Lung microvascular endothelial cell (primary cell): ENCODE measurements at places on chromosomes 2 and 18. TPM values are rescaled to one million over a fixed set of nuclear protein-coding genes. Genes with fewer than 3 reads are reported as not detected.

IL36B gene
- not detected in 2 replicates for total RNA-seq

TMEM247 gene
- not detected in 2 replicates for total RNA-seq

POTEJ gene
- 0.22 and 0.60 TPM in 2 replicates for total RNA-seq

SKOR2 gene
- not detected in 2 replicates for total RNA-seq

UBE2F gene
- 27.7 and 31.2 TPM in 2 replicates for total RNA-seq

GDF7 gene
- total RNA-seq, result 2.8 and 19.6 TPM in 2 replicates

ALPP gene
- not detected in 2 replicates for total RNA-seq

AGXT gene
- total RNA-seq, result not detected in 2 replicates

SLC9A2 gene
- total RNA-seq, result under 0.01 TPM in 1 of 2 replicates, not detected in the other

STARD6 gene
- 0.20 TPM in 1 of 2 replicates, not detected in the other for total RNA-seq

PROKR1 gene
- total RNA-seq, result not detected in 2 replicates

OSR1 gene
- total RNA-seq, result 0.65 and 1.6 TPM in 2 replicates

GRCh38 chr2:143988082-143988481 is 531.8 kb downstream of the ZEB2 start:
- no peak for DNase-seq

GRCh38 chr2:10344105-10345066 is 41.7 kb downstream of the HPCAL1 start:
- DNase-seq, result no peak

GRCh38 chr2:228728961-228729360 is 542.1 kb downstream of the PID1 start:
- DNase-seq, result no peak

DNA sequence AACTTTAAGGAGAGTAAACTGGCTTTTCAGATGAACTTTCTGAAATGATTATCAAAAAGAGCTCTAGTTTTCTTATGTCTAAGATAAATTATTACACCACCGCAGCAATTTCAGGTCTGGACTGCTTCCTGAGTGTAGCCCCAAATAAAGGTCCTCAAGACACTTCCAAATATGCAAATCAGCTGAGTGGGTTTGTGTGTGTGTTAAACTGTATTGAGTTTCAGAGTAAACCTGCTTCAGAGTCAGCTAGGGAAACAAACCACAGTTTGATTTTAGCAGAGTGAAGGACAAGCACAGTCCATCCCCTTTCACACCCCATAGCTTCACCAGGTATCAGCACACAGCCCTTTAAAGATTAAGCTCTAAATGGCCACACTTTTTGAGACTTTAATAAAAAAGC is 168.7 kb downstream of the NRXN1 start:
- no peak for DNase-seq

DNA sequence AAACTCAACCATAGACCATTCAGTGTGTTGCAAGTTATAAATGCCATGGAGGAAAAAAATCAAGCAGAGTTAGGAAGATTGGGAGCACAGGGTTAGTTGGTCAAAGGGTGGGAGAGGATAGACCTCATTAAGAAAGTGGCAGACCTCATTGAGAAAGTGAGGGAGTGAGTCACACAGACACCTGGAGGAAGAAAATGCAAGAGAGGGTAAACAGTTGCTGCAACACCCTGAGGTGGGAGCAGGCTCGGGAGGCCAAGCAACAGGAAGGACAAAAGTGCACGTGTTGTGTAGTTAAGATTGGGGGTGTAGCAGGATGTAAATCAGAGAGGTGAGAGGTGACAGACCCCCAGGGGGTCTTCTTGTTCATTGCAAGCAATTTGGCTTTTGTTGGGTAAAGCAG is 6.4 kb downstream of the IL1RL1 start:
- no peak for DNase-seq

GRCh38 chr18:48940854-48941611 is 9.7 kb downstream of the SMAD7 start:
- DNase-seq, result no peak

- DNase-seq, result peak; percentile 81
Measured at GRCh38 chr2:188369365-188369764, 77.7 kb downstream of the GULP1 start.

GRCh38 chr2:119700866-119701265 is 21.9 kb downstream of the TMEM177 start:
- no peak for DNase-seq

DNA sequence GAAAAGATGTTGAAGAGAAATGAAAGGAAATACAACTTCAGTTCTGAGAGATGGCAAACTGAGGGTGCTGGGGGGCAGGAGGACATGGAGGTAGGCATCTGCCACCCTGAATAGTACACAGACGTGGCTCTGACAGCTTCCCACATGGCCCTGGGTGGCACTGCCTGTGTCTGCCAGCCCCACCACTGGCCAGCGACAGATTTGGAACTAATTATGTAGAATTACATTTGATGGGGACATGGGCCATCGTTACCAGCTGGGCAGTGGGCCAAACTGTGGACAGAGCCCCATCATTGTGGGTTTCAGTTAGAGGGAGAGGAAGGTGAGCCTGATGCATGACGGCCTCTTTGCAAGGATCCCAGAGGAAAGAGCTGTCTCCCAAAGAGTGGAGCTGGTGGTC is 216.0 kb upstream of the HAAO start:
- no peak for DNase-seq

- no peak for DNase-seq
Measured at GRCh38 chr2:2823061-2823753, 492.1 kb upstream of the MYT1L start.

DNA sequence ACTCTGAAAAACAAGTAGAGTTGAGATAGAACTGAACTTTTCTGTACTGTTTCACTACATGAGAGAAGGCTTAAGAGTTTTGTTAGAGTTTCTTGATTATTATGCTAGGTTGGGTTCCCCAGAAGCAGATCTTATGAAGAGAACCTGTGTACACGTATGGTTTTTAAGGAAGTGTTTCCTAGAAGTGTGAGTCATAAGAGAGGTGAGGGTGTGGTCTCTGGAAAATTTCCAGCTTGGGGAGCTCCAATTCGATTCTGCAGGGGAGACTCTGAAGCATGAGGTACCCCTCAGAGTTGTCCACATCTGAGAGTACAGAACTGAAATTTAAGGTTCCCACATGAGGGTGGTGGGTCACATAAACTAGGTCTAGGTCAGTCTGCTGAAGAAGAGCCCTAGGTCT is 83.3 kb upstream of the MAP2 start:
- no peak for DNase-seq

DNA sequence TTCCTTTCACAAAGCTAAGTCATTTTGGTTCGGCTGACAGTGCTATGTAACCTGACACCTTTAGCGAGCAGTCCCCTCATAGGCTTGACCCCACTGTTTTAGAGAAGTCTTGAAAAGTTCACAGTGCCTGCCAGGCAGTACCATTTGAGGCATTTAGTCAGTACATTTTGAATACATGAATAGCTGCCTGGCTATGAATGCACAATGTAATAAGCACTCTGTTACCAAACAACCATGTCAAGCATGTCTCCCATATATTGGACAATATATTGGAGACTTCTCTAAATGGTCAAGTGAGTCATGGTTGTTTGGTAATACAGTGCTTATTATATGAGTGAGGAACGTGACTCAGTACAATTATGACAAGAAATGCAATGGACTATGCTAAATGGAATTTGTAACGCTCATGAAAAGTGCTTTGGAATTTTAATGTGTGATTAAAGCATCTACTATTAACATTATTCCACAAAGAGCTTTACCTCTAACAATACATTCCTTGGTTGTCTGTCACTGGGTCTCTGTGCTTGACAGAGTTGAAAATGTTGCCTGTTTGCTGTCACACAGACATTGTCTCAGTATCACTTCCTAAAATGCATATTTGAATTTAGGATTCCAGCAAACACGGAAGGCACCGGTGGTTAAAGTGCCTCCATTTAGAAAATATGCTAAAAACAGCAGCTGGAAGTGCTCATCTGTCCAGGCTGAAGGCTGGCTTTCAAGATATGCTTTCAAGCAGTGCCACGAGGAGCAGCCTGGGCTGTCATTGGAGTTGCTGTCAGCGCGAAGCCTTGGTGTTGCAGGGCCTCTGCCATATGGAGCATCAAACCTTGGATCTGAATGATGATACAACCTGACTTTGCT is 458.6 kb downstream of the FBXO15 start:
- DNase-seq, result peak; percentile 69

DNA sequence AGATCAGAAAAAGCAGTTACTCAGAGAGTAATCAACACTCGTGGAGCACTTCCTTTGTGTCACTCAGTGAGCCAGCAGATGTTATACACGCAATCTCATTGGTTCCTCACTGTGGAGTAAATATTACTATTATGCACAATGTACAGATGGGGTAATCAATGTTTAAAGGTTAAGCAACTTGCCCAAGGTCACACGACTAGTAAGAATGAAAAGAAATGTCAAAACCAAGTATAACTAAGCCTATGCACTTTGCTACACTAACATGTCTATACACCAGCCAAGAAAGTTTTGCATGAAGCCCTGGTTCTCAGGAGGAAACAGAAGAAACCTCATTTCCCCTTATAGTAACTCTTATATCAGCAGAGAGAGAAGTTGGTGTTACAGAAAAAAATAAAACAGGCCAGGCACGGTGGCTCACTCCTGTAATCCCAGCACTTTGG is 5.4 kb downstream of the METTL21A start:
- no peak for DNase-seq

- DNase-seq, result no peak
Measured at GRCh38 chr2:175151791-175152190, 16.2 kb downstream of the ATF2 start.

DNA sequence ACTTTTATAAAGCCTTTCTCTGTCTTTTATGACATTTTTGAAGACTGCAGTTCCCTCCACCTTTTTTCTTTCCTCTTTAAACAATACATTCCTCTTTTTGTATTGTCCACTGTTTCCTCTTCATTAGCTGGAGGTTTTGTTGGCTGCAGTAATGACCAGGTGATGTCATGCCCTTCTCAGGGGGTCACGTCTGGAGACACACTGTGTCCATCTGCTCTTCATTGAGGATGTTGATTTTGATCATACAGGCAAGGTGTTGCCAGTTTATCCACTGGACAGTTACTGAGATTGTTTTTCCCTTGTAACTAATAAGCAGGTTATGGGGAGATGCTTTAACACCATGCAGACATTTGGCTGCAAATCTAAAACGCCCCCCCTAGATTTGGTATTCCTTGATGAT is 19.8 kb downstream of the ZNF407 start:
- DNase-seq, result no peak

GRCh38 chr18:55269622-55270021 is 310.4 kb upstream of the CCDC68 start:
- peak; percentile 51 for DNase-seq

GRCh38 chr18:57444301-57444759 is 9.2 kb downstream of the ONECUT2 start:
- no peak for DNase-seq

DNA sequence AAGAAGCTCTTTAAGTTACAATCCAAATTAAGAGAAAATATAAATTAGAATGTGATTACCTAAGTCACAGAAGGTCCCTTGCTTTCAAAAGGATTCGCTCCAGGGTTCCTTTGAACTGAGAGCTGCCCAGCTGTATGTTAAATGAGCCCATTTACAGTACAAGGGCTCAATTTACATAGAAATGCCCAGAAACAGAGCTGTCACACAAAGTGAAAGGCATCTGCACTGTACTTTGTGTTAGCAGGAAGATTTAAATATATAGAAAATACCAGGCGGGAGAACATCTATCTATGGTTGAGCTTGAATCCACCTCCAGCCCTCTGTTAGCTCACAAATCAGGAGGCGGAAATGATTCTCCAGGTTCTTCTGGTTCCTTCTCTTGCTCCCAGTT is 272.9 kb downstream of the PAX3 start:
- DNase-seq, result no peak

DNA sequence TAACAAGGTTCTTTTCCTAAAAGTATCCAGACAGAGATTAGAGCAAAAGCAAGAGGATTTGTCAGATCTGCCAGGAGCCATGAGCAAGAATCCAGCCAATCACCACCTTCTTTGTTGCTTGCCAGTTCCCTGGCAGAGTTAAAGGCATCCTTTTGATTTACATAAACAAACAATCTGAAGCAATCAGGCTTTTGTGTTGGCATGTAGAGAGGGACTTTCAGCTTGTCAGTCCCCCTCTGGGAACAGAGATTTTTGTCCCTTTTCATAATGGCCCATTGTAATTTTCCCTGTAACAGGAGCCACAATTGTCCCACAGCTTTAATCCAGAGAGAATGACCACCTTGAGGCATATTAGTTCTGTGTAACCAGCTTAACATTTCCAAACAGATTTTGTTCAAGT is at the start of gene ERMN:
TSS of gene ERMN (minus strand) at position 39 of the 400 bp plus-strand sequence. CDS start 182 bp downstream, outside the sequence.
- DNase-seq, result no peak

DNA sequence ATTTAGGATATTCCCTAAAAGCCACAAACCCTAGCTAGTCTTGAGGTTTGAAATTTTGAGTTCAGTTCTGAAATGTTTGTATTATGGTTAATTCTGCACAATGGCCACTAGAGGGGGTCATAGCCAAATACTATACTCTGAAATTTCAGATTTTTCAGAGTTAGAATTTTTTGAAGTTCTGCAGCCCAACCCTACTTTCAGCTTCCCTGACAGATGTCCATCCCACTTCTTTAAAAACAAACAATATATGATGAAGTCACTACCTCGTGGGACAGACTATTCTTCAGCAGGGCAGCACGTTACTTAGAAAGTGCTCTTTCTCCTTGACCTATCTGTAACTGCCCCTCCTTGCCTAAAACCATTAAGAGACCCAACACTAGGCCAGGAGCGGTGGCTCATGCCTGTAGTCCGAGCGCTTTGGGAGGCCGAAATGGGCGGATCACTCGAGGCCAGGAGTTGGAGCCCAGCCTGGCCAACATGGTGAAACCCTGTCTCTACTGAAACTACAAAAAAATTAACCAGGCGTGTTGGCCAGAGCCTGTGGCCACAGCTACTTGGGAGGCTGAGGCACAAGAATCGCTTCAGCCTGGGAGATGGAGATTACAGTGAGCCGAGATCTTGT is 48.2 kb upstream of the PAPOLG start:
- DNase-seq, result peak; percentile 42

DNA sequence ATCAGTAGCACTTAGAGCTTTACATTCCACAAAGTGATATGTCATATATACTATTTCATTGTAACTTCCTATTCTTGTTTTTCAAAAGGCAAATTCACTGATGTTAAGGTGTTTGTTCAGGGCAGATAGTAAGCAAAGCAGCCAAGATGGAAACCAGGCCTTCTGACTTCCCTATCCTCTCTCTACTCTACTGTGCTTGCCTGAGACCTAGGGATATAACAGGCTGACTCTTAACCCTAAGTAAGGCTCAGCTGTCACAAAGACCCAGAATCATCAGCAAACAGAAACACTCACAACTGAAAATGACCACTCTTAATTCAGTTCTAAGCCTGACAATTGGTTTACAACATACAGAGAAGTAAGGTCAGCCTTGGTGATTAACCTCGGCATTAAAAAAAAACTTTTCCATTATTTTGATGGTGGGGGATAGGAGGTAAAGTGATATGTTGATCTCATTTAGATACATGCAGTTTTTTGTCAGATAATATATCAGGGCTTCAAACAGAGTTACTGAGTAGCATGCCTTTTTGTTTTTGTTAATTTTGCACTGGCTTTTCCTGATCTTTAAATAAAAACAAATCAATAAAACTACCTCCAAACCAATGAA is 95.4 kb upstream of the CHRNA1 start:
- DNase-seq, result no peak

- DNase-seq, result no peak
Measured at GRCh38 chr2:60505240-60505879, 48.1 kb downstream of the BCL11A start.
